Ammon's horn (tissue), 1 donor: ENCODE measurements at places on chromosomes 13 and 19.
A peak's percentile ranks its signal among the peaks of the same experiment; 100 is the strongest.

- DNase-seq, result peak; percentile 25
Measured at GRCh38 chr13:92187378-92187989, 789.1 kb downstream of the GPC5 start.

DNA sequence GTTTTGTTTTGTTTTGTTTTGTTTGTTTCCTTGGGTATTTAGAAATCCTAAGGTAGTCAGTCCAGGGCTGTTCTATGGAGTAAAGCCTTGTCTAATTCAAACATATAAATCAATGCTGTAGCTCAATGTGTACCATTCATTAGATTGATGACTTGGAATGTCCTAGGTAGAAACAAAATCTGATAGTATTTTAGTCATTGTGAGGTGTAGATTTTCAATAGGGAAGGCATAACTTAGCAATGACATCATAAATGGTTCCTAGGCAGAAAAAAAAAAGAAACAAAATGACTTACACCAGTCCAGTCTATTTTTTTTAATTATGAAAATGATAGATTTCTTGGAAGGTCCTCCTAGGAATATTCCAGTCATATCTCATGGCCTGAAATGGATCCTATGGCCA lies 189.9 kb downstream of the SPRY2 start:
- no peak for DNase-seq

GRCh38 chr13:63149375-63149774 lies 1733.7 kb upstream of the PCDH20 start:
- no peak for DNase-seq

GRCh38 chr13:73580513-73581267 lies 521.9 kb downstream of the KLF5 start:
- no peak for DNase-seq

- no peak for DNase-seq
Measured at GRCh38 chr19:17216058-17216670, 1.0 kb downstream of the USE1 start.

- peak; percentile 44 for DNase-seq
Measured at GRCh38 chr13:36673838-36674326, at the start of gene SERTM1. SERTM1 (plus strand) TSS chr13:36674020; CDS start chr13:36695079, 21,059 bp downstream.

DNA sequence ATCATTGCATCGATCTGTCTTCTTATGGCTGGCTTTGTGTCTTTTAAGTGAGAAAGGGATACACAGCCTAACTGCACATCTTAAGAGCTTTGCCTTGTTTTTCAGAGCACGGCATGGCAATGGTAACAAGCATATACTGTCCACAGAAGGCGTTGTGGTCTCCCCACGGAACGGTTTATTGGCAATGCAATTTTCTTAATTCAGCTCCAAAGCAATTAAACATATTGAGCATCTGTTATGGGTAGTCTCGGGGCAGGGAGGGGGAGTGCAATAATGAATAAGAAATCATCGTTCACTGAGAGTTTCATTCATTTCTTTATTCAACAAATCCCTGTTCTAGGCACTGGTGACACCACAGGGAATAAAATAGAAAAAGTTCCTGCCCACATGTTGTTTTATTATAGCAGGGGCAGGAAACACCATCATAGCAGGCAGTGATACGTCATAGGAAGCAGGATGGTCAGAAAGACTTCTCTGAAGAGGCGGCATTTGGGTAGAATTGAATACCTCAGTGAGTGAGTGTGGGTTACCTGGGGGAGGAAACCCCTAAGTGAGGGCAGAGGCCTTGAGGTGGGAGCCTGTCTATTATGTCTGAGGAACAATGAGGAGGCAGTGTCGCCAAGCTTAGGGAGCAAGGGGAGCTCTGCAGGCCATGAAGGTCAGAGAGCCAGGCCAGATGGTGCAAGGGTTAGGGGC lies 185.7 kb upstream of the KL start:
- no peak for DNase-seq

GRCh38 chr13:32113532-32113931 lies 82.0 kb downstream of the FRY start:
- DNase-seq, result no peak

- DNase-seq, result peak; percentile 33
Measured at GRCh38 chr19:16076958-16077611, 790 bp downstream of the TPM4 start.

DNA sequence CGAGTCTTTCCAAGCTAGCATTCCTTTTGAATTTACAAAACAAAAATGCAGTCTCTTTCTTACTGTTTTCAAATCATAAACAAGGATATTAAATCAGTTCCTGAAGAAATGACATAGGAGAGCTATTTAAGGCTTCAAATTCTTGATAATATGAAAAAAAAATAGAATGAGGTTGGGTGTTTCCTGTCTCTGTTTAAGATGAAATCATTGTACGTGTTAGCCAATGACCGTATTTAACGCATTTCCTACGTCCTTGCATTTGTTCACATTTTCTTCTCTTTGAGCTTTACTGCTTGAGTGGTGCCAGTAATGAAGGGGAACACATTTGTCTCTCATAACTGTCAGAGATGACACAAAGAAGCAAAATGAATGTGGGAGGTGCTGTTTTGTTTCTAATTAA lies 821.3 kb downstream of the DIAPH3 start:
- no peak for DNase-seq

DNA sequence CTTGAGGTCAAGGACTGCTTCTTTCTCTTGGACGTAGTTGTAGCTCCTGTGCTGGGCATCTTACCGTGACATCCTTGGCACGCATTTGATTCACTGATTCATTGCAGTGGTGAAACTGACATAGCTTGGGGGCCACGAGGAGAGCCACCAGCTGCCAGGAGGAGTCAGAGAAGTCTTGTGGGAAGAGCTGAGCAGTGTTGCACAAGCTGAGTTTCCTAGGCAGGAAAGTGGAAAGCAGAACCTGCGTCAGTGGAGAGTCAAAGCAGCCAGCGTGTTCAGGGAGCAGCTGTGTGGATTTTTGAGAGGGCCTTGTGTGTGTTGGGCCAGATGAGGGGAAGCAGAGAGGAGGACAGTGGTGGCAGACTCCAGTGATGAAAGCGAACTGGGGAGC lies 5.3 kb upstream of the GPR183 start:
- DNase-seq, result peak; percentile 87

GRCh38 chr13:27928353-27928804 lies 8.6 kb downstream of the PDX1 start:
- no peak for DNase-seq
